Forelimb muscle (tissue), 1 donor: ENCODE measurements at places on chromosomes 11 and 22. TPM values are rescaled to one million over a fixed set of nuclear protein-coding genes. Genes with fewer than 3 reads are reported as not detected.

DNA sequence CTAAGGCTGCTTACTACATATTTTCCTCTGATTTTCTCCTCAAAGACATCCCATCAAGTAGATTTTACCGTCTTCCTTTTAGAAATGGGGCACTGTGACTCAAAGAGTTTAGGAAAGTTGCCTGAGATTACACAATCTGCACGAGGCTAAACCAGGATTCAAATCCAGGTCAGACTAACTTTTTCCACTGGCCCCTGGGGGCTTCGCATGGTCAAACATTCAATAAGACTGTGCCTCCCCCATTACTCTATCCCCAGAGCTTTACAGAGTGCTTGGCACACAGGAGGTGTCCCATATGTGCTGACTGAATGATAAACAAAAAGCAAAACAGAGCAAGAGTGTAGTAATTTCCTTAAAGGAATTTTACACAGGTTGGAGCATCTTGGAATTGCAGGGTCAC is 118.1 kb upstream of the TEAD1 start:
- DNase-seq: no peak

The PRMT3 gene
- polyA plus RNA-seq: 12.3 TPM

- DNase-seq: peak; percentile 48
Observed at GRCh38 chr11:91365986-91366585, 858.5 kb upstream of the FAT3 start.

- DNase-seq: no peak
Observed at GRCh38 chr11:35618497-35619115, 346 bp downstream of the FJX1 start.

- DNase-seq: no peak
Observed at GRCh38 chr22:19136915-19137314, 5.8 kb downstream of the TSSK2 start.

The SLC2A11 gene
- 9.8 TPM for polyA plus RNA-seq

GRCh38 chr22:30234786-30235470 is 11.6 kb downstream of the LIF start:
- no peak for DNase-seq

The CPT1A gene
- 9.7 TPM for polyA plus RNA-seq

DNA sequence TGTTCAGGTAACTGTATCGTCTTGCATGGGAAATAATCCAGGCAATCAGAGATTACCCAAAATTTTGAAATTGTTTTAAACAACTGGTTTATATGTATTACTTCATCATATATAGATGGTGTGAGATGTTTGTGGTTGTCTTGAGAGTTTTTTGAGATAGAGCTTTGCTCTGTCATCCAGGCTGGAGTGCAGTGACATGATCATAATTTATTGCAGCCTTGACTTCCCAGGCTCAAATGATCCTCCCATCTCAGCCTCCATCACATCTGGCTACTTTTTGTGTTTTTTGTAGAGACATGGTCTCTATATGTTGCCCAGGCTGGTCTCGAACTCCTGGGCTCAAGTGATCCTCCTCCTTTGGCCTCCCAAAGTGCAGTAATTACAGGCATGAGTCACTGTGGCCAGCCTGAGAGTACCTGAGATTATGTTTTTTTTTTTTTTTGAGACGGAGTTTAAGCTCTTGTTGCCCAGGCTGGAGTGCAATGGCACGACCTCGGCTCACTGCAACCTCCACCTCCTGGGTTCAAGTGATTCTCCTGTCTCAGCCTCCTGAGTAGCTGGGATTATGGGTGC is 11.5 kb downstream of the CTNND1 start:
- DNase-seq: no peak

The SLC29A2 gene
- polyA plus RNA-seq: 32.1 TPM

DNA sequence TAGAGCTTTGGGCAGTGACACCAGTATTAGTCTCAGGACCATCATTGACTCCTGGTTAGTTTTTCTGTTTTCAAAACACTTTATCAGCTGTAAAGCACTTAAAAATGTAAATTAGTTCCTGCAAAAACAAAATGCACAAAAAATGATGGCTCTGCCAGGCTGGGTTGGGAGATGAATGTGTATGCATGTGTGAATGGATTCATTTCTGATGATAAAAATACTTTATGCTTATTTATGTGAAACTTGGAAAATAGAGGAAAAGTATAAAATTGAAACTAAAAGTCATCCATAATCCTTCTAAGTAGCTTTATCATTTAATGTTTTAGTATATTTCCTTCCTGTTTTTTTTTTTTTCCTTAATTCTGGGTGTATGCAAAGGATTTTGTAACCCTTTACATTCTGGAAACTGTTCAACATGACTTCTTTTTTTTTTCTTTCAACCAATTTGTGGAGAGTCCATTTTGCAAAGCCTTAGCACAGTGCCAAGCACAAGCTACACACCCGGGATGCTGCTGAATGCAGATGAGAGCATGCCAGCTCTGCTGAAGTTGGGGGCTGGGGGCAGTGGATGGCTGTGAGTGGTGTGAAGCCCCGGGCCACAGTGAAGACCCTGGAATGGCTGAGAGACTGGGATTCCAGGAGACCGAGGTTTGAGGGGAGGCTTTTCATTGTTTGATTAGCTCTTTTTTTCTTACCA is 37.6 kb downstream of the PTPRJ start:
- no peak for DNase-seq

GRCh38 chr11:62830904-62831519 is 839 bp downstream of the STX5 start:
- DNase-seq: no peak

DNA sequence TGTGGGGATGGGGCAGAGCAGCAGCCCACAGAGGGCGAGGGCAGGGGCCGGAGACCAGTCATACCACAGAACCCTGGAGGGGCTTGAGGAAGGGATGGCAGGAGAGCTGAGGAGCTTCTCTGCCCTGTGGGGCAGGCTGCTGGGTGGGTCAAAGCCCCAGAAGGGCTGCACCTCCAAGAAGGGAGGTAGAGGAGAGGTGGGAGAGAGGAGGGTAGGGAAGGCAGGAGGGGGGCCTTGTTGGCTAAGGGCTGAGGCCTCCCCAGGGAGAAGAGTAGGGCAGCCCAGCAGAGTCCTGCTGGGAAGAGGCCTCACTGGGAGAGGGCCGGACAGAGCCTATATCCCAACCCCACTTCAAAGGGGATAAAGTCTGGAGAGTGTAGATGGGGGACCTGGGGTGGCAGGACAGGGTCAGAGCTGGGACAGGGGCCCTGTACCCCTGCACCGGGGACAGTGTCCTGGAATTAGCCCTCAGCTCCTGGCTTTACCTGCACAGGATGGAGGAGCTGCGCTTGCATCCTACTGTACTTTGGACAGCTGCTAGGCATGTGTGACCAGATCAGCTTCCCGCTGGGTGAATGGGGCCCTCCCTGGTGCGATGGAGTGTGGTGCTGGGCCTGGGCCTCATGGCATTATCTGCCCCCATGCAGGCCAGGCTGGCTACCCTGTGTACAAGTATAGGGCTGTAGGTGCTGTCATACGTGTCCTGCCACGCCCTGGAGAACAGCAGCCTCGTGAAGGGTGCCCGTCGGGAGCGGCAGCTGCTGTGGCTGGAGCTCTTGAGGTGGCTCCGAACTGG is 7.3 kb downstream of the DGCR6L start:
- DNase-seq: no peak

The SLC7A4 gene
- 0.81 TPM for polyA plus RNA-seq

DNA sequence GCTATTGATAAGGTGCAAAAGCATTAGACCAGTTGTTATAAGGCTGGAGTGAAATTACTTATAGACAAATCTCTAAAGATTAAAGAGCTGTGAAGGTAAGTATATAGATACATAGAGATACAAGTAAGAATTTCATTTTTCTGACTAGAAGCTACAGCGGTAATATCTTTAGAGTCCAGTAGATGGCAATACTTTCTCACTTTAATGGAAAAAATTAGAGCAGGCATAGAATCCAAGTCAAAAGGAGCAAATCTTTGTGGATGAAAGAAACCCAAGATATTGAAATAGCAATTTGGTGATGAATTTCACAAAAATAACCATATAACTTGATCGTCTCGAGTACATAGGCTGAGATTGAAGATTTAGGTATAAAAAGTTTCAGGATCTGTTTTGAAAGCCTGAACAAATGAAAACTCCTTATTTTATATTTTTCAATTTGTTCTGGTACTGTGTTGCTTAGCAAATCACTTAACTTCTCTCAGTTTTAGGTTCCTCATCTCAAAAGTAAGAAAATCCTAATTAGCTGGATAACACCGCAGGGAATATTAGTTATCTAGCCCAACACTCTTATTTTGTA is 81.9 kb downstream of the UVRAG start:
- DNase-seq: no peak

- DNase-seq: no peak
Observed at GRCh38 chr22:22720724-22721261, 76.4 kb downstream of the GGTLC2 start.

- no peak for DNase-seq
Observed at GRCh38 chr11:119982517-119983239, 155.2 kb downstream of the TRIM29 start.

The HEPN1 gene
- 0.20 TPM for polyA plus RNA-seq

The OR8D4 gene
- 0.06 TPM for polyA plus RNA-seq

The CBLIF gene
- not detected for polyA plus RNA-seq

The FOLR2 gene
- polyA plus RNA-seq: 19.8 TPM

DNA sequence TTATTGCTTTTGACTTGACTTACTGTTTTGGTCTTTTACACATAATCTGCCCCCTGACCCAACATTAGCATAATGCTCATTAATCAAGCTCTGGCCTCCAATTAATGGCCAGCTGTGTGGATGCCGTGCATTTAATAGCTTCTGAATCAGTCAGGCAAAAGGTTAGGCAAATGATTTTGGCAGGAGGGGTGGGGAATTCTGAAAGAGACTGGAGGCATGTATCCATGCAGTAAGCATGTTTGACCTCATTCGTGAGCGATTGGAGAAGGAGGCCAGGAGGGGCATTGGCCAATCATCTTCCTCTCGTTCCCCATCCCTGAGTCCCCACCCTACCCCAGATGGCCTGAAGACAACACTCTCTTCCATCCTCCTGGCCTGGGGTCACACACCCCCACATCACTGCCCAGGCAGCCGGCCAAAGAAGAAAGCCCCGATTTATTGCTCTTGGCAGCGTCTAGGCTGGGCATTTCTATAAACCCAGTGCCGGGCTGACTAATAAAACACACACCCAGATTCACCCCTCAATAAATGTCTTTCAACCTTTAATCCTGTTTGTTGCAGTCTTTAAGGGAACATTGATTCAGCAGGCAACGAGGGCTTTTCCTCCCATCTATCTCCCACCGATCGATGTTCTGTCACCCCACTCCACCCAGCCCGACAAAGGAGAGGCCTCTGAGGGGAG is 150.0 kb downstream of the OPCML start:
- DNase-seq: no peak

DNA sequence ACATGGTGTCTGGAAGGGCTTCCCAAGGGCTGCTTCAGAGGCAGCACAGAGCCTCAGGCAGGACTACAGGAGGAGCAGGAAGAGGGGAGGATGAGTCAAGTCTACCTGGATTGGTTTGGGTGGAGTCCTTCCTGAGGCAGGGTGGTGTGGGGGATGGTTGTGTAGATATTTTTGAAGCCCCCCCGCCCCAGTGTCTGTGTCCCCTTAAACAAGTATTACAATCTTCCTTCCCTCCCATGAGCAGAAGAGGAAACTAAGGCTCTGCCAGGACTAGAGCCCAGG is 34.7 kb upstream of the FCHSD2 start:
- DNase-seq: no peak

- no peak for DNase-seq
Observed at GRCh38 chr11:72333661-72334060, 89.7 kb upstream of the PHOX2A start.

DNA sequence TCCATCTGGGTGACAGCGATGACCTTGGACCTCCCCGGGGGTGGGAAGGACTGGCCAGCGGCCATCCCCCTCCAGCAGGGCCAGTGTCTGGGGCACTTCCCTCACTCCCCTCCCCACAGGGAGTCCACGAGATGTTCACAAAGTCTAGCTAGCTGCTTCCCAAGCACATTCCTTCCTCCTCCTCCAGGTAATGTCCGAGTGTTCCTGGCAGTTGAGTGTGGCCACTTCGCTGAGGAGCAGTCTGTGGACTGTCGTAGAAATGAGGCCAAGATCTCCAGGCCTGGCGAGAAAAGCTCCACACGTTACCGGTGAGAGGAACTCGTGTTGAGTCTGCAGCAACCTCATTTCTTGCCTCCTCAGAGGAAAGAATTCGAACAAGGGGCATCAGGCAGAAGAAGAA is 425.5 kb downstream of the BRD1 start:
- no peak for DNase-seq

- no peak for DNase-seq
Observed at GRCh38 chr11:134413043-134413825, 1.2 kb upstream of the B3GAT1 start.

GRCh38 chr11:118439646-118440045 is 3.4 kb downstream of the KMT2A start:
- DNase-seq: no peak

The OR52I1 gene
- polyA plus RNA-seq: not detected
